ENCODE measurements at places on chromosomes 5 and 9. TPM values are rescaled to one million over a fixed set of nuclear protein-coding genes. Genes with fewer than 3 reads are reported as not detected.

The ADAMTS12 gene
- total RNA-seq = 4.8 TPM

The OBP2B gene
- not detected for total RNA-seq

The PDE6A gene
- total RNA-seq = not detected

The NUTM2F gene
- not detected for total RNA-seq

The BARHL1 gene
- total RNA-seq = not detected

The PCSK1 gene
- total RNA-seq = 2.2 TPM

The GABRA6 gene
- total RNA-seq = not detected

The IL13 gene
- total RNA-seq = not detected

The VCAN gene
- 189 TPM for total RNA-seq

The MAML1 gene
- 34.5 TPM for total RNA-seq

The TMC1 gene
- 0.21 TPM for total RNA-seq

The SCGB3A2 gene
- 305 TPM for total RNA-seq

The PCA3 gene
- 0.09 TPM for total RNA-seq

The C9orf153 gene
- total RNA-seq = 2.7 TPM

The PCDHA1 gene
- total RNA-seq = not detected

The DND1 gene
- total RNA-seq = 1.7 TPM

The SH2D3C gene
- total RNA-seq = 51.5 TPM

The MEIKIN gene
- total RNA-seq = not detected

The DOCK2 gene
- total RNA-seq = 47.8 TPM

The NKD2 gene
- total RNA-seq = 88.0 TPM
